EL (cell line): ENCODE measurements at places on chromosomes 3 and 15.
A peak's percentile ranks its signal among the peaks of the same experiment; 100 is the strongest.

GRCh38 chr3:64016941-64017620 is 6.2 kb downstream of the PSMD6 start:
- peak; percentile 46 for DNase-seq

DNA sequence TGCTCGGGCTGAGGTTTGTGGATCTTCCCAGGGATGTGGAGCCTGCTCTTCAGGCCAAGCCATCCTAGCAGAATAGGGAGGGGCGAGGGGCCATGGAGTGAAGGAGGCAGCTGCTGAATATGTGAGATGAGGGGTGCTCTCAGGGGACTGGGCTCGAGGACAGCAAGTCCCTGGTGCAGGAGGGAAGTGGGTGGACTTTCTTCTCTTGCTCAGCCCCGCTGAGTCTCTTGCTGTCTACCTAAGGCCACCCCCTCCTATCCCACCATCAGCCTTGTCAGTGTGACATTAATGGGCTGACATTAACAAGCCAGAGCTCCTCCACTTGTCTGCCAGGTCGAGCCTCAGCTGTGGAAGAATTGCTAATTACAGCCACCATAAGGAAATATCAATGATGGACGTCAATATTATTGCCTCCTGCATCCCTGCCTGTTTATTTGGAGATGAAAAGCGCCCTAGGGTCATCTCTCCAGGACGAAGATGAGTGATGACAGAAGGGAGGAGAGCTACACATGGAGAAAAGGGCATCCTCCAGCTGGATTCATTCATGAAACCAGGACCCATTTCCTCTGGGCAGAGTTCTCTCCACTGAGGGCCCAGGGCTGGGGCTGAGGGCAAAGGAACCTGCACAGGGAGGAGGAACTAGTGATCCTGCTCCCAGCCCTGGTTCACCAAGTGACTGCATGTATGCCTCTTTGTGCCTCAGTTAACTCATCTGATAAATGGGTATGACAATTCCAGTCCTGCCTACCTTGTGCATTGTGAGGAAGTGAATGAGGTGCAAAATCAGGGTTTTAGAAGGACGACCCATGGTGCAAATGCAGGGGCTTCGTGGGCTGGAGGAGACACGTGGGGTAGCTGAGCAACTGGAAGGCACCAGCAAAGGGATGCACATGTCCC is 34.9 kb upstream of the LINGO1 start:
- no peak for DNase-seq

- DNase-seq, result no peak
Measured at GRCh38 chr15:68218847-68219798, 10.4 kb downstream of the CLN6 start.

GRCh38 chr3:144458283-144458682 is 486.7 kb downstream of the DIPK2A start:
- no peak for DNase-seq

- DNase-seq, result no peak
Measured at GRCh38 chr3:41239587-41239986, 40.3 kb downstream of the CTNNB1 start.

GRCh38 chr3:151935446-151935845 is 62.0 kb downstream of the SUCNR1 start:
- no peak for DNase-seq

DNA sequence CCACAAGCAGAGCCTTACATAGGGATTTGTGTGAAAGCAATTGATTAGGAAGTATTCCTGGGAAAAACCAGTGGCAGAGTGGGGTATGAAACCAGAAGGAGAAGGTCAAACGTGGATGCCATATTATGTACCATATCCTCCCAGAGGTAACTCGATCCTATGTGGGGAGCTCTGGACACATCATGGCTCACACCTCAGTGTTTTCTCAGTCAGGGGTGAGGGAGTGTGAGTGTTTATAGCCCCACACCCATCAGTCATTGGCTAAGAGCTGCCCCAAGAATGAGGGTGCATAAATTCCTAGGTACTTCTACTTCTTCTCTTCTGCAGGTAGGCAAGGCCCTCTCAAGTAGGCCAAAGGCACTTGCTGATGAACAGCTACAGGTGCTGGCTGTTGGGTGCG is 28.2 kb upstream of the PDZRN3 start:
- DNase-seq, result no peak

GRCh38 chr3:19937459-19938294 is 3.7 kb upstream of the EFHB start:
- peak; percentile 17 for DNase-seq

GRCh38 chr3:21390136-21390535 is 360.9 kb downstream of the ZNF385D start:
- peak; percentile 88 for DNase-seq

- DNase-seq, result peak; percentile 35
Measured at GRCh38 chr15:63244399-63244798, 33.0 kb upstream of the APH1B start.

- DNase-seq, result no peak
Measured at GRCh38 chr3:63037116-63037515, 161.9 kb upstream of the CADPS start.

DNA sequence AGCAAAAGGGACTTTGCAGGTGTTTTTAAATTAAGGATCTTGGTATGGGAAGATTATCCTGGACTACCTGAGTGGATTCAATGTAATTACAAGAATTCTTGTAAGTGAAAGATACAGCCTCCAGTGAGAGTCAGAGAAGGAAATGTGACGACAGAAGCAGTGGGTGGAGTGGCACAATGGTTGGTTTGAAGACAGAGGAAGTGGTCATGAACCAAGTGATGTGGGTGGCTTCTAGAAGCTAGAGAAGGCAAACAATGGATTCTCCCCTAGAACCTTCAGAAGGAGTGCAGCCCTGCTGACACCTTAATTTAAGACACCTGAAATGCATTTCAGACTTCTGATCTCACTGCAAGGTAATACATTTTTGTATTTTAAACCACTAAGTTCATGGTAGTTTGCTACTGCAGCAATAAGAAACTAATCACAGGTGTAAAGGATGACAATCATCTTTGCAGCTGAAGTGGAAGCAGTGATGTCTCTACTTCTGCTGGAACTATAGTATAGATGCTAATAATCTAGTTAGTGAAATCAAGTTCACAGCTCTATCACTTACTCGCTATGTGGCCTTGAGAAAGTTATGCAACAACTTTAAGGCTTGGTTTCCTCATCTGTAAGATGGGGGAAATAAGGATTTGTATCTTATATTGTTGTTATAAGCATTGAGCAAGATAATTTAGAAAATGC is 403.4 kb upstream of the SUCLG2 start:
- no peak for DNase-seq

- DNase-seq, result no peak
Measured at GRCh38 chr3:171606151-171606751, 146.0 kb upstream of the TNIK start.

DNA sequence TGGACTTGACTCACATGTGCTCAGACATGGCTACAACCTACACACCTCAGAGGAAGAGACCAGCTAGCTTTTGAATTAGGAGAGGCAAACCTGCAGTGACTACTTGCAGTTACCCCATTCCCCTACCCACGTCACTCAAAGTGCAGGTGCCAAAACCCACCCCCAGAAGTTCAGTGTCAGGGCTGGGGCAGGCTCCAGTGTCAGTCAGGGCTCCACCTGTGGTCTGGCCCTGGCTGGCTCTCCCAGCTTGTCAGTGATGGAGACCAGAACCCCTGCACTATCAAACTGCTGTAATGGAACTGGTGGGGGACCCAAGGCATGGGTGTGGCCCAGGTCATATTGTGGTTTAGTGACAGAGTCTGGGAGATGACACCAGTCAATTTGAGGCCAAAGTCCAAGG is 32.6 kb upstream of the SLC41A3 start:
- DNase-seq, result no peak

DNA sequence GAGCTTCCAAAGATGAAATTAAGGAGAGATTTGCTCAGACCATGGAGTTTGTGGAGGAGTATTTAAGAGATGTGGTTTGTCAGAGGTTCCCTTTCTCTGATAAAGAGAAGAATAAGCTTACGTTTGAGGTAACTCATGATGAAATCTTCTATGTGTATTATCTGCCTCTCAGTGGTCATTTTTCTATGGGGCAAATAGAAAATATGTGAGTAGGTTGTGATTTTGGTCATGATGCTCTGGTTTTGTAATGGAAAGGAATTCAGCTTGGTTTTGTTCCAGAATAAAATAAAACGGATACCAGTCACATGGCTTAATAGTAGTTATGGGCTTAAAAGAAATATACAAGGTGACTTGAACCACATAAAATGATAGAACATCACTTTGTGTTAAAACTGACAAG is 181.1 kb downstream of the ITPR1 start:
- DNase-seq, result peak; percentile 11

DNA sequence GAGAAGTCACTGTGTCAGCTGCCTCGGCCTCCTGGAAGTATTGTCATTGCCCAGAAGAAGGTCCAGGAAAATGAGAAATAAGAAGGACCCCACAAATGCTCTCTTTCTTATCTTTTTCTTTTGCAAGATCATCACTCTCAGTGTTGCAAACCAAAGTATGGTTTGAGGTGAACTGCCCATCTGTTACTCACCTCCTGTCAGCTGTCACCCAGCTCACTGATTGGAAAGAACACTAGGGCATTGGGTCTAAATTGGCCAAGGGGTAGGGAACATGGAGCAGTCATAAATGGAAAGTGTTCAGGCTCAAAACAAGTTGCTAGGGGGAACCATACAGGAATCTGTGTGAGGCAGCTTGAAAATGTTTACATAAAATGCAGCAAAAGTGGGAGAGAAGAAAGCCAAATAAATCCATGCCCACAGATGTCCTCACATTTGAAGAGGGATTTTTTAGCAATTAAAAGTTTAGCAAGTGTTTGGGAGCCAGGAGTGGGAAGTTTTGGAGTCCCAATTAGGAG is 431.2 kb upstream of the THBS1 start:
- no peak for DNase-seq

GRCh38 chr15:40327457-40327856 is 4.0 kb downstream of the INAFM2 start:
- no peak for DNase-seq

DNA sequence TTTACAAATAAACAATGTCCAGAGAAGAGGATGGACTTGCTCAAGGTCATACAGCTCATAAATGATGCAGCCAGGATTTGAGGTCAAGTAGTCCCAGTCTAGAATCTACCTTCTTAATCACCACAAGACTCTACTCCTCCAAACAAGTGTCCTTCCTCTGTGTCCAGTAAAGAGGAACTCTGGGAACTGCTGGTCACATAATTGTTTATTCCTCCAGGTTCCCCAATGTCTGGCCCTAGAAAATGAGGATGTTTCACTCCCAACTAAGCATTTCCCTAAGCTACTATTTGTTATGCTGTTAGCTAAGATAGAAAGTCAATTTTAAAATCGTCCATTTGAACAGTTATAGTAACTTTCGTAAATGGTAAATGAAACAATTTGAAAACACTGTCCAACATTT is 192.4 kb downstream of the FHIT start:
- DNase-seq, result no peak

DNA sequence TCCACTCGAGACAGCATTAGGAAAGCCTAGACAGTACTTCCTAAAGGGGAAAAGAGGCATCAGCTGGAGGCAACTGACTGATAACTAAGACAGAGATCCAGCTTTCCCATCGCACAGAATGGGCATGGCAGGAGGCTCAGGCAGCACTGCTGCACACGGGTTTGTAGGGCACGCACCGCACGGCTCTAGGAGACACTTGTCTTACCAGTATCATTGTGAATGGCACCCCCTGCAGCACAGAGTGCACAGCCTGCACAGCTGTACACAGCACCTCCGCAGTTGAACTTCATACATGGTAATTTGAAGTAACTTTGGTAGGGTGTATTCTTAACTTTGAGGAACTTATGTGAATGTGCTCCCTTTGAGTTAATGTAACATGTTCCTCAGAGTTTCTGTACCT is 281.6 kb downstream of the PLCL2 start:
- no peak for DNase-seq

- no peak for DNase-seq
Measured at GRCh38 chr15:63942486-63943365, 103.6 kb downstream of the DAPK2 start.

DNA sequence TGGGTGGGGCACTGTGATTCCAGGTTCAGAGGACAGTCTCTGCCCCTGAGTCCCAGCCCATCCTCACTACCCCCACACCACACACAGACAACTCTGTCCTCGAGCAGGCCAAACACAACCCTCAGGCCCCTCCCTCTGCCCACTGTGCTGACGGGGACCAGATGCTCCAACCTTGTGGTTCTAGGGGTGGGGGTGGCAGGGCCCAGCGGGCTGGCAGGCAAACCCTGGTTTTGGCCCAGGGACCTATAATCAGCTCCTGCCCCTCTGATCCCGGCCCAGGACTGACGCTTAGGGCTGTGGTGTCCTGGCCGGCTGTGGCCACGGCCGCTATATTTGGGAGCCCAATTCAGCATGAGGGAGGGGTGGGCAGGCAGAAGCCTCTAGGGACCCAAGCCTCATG is 5.0 kb upstream of the MYL3 start:
- DNase-seq, result no peak

DNA sequence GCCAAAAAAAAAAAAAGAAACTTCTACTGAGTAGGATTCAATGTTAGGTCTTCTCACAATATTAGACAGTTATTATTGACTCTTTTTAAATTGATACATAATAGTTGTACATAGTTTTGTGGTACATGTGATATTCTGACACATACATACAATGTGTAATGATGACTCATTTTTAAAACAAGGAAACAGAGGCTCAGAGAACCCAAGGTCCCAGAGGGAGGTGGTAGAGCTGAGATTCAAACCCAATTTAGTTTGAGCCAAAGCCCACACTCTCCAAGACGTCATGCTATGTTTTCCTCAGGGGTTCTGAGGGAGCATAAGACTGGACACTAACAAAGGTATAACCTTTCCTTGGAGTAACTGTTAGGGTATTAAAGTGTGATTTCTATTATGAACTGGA is 40.6 kb downstream of the MYO5C start:
- DNase-seq, result peak; percentile 56

- no peak for DNase-seq
Measured at GRCh38 chr3:88092270-88092669, 33.2 kb downstream of the ZNF654 start.

DNA sequence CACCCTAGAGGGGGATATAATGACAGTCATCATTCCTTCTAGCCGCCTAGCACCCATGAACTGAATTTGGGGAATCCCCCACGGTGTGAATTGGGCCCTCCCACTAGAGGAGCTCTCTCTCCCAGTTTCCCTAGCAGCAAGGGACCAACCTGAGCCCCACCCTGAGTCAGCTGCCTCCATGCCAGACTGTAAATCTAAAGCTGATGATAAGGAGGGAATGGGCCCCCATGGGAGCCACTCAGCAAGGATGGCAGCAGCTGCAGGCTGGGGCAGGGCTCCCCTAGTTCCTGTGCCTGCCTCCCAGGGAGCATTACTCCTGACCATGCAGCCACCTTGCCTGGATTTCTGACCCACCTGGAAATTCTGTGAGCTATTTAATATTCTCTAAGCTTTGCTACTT is 57.0 kb upstream of the PXYLP1 start:
- DNase-seq, result no peak

- DNase-seq, result no peak
Measured at GRCh38 chr3:88147261-88147660, 2.5 kb upstream of the C3orf38 start.

- DNase-seq, result peak; percentile 92
Measured at GRCh38 chr3:23567917-23568316, 237.8 kb upstream of the UBE2E1 start.

DNA sequence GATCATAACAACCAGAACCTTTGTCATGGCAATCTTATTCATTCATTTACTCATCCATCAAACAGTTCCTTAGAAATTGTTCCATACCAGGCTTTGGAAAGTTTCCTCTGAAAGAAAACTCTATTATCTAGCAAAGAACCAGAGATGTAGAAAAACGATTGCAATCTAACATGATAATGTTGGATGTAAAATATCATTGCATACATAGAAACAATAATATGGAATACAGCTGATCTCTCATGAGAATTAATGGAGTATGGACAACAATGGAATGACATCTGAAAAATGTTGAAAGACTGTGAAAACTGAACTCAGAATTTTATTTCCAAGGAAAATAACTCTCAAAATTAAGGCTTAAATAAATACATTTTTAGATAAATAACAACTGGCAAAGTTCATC is 665.4 kb downstream of the NLGN1 start:
- DNase-seq, result no peak
